ENCODE measurements at places on chromosomes 16 and 17. TPM values are rescaled to one million over a fixed set of nuclear protein-coding genes. Genes with fewer than 3 reads are reported as not detected.

- 0 out of 2 replicates have a peak, but pooled peaks cover 9% of the 10 kb centered on the region for H3K36me3 ChIP-seq
- H3K4me3 ChIP-seq: peak overlapping the region; percentile 79
- H3K4me1 ChIP-seq: peaks cover 22% of the 10 kb centered on the region
- no peaks in the 10 kb centered on the region for H3K27me3 ChIP-seq
- H3K27ac ChIP-seq: 0 out of 2 replicates have a peak overlapping the region, but pooled peaks have one; percentile 25
Observed at GRCh38 chr17:37643869-37644268, 623 bp upstream of the DDX52 start.

- peak; percentile 77 for DNase-seq
- no peak overlapping the region for H3K27ac ChIP-seq
- no peaks in the 10 kb centered on the region for H3K27me3 ChIP-seq
- H3K4me1 ChIP-seq: no peaks in the 10 kb centered on the region
- no peak overlapping the region for H3K4me3 ChIP-seq
Observed at GRCh38 chr17:32253117-32253611, 12.5 kb upstream of the RHBDL3 start.

PRSS8 gene
- total RNA-seq: 154 TPM

DNA sequence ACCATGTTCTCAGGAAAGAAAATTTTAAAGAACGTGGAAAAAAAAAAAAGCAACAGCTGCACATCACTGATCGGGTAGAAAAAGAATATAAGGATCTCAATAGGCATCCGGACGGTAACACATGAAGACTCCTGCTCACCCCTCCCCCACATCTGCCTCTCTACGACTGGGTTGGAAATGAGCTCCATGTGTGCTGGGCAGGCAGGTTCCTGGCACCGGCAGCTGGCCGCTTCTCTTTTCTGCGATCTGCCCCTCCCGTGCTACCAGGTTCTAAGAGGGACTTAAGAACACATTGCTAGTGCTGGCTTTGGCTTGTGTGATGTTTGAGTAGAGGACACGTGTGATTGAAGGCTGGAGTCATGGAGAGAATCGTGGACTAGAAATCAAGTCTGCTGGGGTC is 115.5 kb downstream of the AATF start:
- H3K4me1 ChIP-seq: peaks cover 42% of the 10 kb centered on the region
- H3K4me3 ChIP-seq: no peak overlapping the region
- no peaks in the 10 kb centered on the region for H3K36me3 ChIP-seq
- DNase-seq: no peak
- no peak overlapping the region for H3K27ac ChIP-seq

HBQ1 gene
- not detected for total RNA-seq

GRCh38 chr17:47802341-47803022 is 19.1 kb downstream of the OSBPL7 start:
- peaks cover 5% of the 10 kb centered on the region for H3K36me3 ChIP-seq
- H3K4me3 ChIP-seq: no peak overlapping the region
- H3K27me3 ChIP-seq: 0 out of 2 replicates have a peak, but pooled peaks cover 2% of the 10 kb centered on the region
- no peaks in the 10 kb centered on the region for H3K4me1 ChIP-seq
- no peak overlapping the region for H3K27ac ChIP-seq

SMIM36 gene
- not detected for total RNA-seq

- DNase-seq: no peak
- no peak overlapping the region for H3K27ac ChIP-seq
- peaks cover 2% of the 10 kb centered on the region for H3K4me1 ChIP-seq
- H3K27me3 ChIP-seq: 0 out of 2 replicates have a peak, but pooled peaks cover 3% of the 10 kb centered on the region
Observed at GRCh38 chr16:66421891-66422290, 5.2 kb upstream of the BEAN1 start.

KREMEN2 gene
- total RNA-seq: 16.2 TPM

GRCh38 chr16:86015606-86016005 is 116.6 kb downstream of the IRF8 start:
- H3K27ac ChIP-seq: no peak overlapping the region
- H3K27me3 ChIP-seq: peaks cover 46% of the 10 kb centered on the region
- no peak for DNase-seq
- H3K4me3 ChIP-seq: no peak overlapping the region
- H3K36me3 ChIP-seq: no peaks in the 10 kb centered on the region

TP53TG3F gene
- total RNA-seq: not detected

DNA sequence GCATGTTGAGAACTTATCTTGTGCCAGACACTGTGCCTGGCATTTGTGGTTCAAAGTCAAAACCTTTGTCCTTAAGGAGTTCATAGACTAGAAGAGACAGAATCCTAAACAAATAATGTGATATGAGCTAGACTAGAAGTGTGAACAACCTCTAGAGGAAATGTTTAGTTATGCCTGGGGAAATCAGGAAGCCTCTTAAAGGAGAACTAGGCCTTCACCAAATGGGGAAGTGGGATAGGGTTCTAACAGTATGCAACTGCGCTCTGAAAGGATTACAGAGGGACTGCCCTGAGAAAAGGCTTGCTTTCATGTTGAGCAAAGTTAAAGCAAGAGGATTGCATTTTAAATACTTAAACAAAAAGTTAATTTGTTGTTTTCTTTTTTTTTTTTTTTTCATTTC is 4.9 kb downstream of the RUNDC1 start:
- no peak overlapping the region for H3K27ac ChIP-seq
- no peak for DNase-seq
- H3K36me3 ChIP-seq: peaks cover 23% of the 10 kb centered on the region
- no peaks in the 10 kb centered on the region for H3K27me3 ChIP-seq
- peaks cover 34% of the 10 kb centered on the region for H3K4me1 ChIP-seq

DNA sequence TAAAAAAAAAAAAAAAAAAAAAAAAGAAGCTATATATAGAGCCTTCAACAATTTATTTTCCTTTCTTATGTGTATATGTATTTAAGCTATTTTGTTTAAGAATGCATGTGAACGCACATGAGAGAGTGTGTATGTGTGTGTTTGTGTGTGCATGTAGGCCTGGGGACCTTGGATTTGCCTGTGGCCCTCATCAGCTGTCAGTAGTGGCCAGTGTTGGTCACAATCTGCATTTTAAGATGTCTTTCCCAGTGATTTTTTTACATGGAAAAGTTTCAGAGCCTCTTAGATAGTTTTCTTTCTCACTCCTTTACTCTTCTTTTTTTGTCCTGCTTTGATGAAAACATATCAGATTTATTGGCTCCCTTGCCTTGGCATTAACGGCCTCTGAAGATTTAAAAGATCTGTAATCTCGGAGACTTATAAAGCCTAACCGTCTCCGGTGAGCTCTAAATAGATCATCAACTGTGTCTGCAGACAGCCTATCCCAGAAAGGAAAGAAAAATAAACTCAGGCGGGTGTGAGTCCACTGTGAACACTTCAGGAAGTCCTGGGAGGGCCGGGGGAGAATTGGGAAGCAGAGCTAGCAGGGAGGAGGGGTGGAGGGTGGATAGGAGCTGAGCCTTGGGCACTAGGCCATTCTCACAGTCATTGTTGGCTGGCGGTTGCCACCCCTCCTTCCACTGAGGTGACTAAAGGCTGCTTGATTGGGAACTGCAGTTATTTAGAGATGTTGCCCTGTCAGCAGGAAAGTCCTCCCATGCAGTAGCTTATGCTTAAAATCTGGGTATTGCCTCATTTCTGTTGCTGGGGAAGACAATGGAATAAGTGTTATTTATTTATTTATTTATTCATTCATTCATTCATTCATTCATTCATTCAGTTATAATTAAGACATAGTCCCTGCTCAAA is 86.8 kb downstream of the WWP2 start:
- H3K36me3 ChIP-seq: no peaks in the 10 kb centered on the region
- H3K27me3 ChIP-seq: no peaks in the 10 kb centered on the region
- no peak overlapping the region for H3K27ac ChIP-seq
- no peak overlapping the region for H3K4me3 ChIP-seq
- DNase-seq: no peak

BICDL2 gene
- total RNA-seq: 57.9 TPM

GRCh38 chr17:77337150-77337549 is 196.4 kb downstream of the SEC14L1 start:
- H3K4me3 ChIP-seq: no peak overlapping the region
- H3K36me3 ChIP-seq: no peaks in the 10 kb centered on the region
- no peak overlapping the region for H3K27ac ChIP-seq
- no peak for DNase-seq
- H3K27me3 ChIP-seq: no peaks in the 10 kb centered on the region
- H3K4me1 ChIP-seq: peaks cover 20% of the 10 kb centered on the region

GRCh38 chr17:44628243-44629188 is 27.8 kb upstream of the MEIOC start:
- no peak for DNase-seq
- no peak overlapping the region for H3K27ac ChIP-seq
- H3K4me1 ChIP-seq: no peaks in the 10 kb centered on the region
- no peaks in the 10 kb centered on the region for H3K36me3 ChIP-seq
- H3K27me3 ChIP-seq: no peaks in the 10 kb centered on the region
- H3K4me3 ChIP-seq: no peak overlapping the region

RHOT1 gene
- 28.3 TPM for total RNA-seq

- peaks cover 7% of the 10 kb centered on the region for H3K4me1 ChIP-seq
- no peak overlapping the region for H3K4me3 ChIP-seq
- no peak for DNase-seq
- H3K36me3 ChIP-seq: peaks cover 4% of the 10 kb centered on the region
- no peak overlapping the region for H3K27ac ChIP-seq
Observed at GRCh38 chr16:2231016-2231931, 5.0 kb upstream of the DNASE1L2 start.

GSE1 gene
- 60.0 TPM for total RNA-seq

DNA sequence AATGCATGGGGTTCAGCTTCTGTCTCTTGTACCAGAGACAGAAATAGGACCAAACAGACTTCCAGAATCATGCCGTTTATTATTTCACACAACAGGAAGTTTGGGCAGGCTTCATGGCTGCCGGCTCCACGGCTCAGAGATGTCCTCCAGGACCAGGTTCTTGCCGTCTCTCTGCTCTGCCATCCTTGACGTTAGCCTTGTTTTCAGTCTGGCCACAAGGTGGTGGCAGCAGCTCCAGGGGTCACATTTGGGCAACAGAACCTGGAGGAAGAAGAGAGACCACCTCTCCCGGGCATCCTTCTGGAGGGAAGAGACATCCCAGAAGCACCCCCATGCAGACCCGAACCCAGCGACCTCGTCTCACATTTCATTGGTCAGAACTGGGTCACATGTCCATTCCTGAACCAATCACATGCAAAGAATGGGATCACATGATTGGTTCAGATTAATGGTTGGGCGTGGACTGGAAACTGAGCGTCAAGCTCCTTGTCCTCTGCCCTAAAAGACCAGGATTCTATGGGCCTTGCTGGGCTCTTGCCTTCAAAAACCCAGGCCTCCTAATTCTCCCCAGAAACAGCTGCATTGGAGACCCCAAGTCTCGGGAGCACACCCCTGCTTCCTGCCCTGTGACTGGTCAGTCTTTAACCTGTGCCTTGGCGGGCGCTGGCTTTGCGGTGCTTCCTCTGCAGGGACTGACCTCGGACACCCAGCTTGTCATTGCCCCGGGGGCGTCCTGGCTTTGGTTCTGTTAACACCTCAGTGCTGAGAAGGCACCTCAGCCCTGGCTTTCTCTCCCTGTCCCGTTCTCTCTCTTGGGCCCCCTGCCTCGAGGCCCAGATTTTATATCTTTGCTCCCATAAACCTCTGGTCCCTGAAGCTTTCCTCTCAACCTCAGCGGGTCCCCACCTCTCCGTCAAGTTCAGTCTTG is 63.3 kb downstream of the IRF8 start:
- H3K4me3 ChIP-seq: no peak overlapping the region
- peaks cover 93% of the 10 kb centered on the region for H3K27me3 ChIP-seq
- H3K36me3 ChIP-seq: no peaks in the 10 kb centered on the region
- no peaks in the 10 kb centered on the region for H3K4me1 ChIP-seq
- no peak for DNase-seq

- H3K4me3 ChIP-seq: no peak overlapping the region
- no peaks in the 10 kb centered on the region for H3K27me3 ChIP-seq
- H3K4me1 ChIP-seq: peaks cover 7% of the 10 kb centered on the region
- no peak for DNase-seq
Observed at GRCh38 chr17:82587234-82588086, 60.8 kb downstream of the WDR45B start.

MYH8 gene
- not detected for total RNA-seq

- no peak overlapping the region for H3K4me3 ChIP-seq
- no peak for DNase-seq
- peaks cover 70% of the 10 kb centered on the region for H3K4me1 ChIP-seq
- H3K27me3 ChIP-seq: no peaks in the 10 kb centered on the region
- no peaks in the 10 kb centered on the region for H3K36me3 ChIP-seq
Observed at GRCh38 chr17:62801553-62802114, 6.5 kb downstream of the MARCHF10 start.

DNA sequence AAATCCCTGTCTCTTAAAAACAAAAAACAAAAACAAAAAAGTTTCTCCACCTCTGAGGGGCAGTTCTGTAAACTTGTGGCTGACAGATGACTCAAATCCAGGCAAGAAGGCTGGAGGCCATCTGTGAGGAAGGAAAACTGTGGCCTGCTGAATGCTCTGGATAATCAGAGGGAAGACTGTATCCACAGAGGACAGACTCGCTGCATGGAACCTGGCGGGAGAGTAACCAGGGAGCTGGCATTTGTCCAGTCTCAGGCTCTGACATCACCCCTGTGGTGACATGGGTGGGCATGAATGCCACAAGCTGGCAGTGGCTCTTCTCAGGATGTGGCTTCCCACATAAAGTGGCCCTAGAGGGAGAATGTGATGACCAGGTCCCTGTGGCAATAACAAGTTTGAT is 2.8 kb upstream of the KSR1 start:
- H3K27ac ChIP-seq: no peak overlapping the region
- peaks cover 13% of the 10 kb centered on the region for H3K4me1 ChIP-seq
- no peaks in the 10 kb centered on the region for H3K27me3 ChIP-seq
- H3K4me3 ChIP-seq: no peak overlapping the region
- no peaks in the 10 kb centered on the region for H3K36me3 ChIP-seq
- no peak for DNase-seq

RHBDL1 gene
- total RNA-seq: 18.1 TPM

MYH3 gene
- 0.07 TPM for total RNA-seq

GRCh38 chr17:32281011-32281451 is 15.4 kb downstream of the RHBDL3 start:
- no peaks in the 10 kb centered on the region for H3K27me3 ChIP-seq
- peak; percentile 55 for DNase-seq
- H3K36me3 ChIP-seq: no peaks in the 10 kb centered on the region
- H3K4me1 ChIP-seq: no peaks in the 10 kb centered on the region
- H3K27ac ChIP-seq: no peak overlapping the region

- DNase-seq: no peak
- H3K4me1 ChIP-seq: peaks cover 14% of the 10 kb centered on the region
- no peak overlapping the region for H3K4me3 ChIP-seq
- peaks cover 41% of the 10 kb centered on the region for H3K36me3 ChIP-seq
- H3K27me3 ChIP-seq: no peaks in the 10 kb centered on the region
Observed at GRCh38 chr17:37146086-37147064, 197.6 kb downstream of the AATF start.

SOX9 gene
- 21.7 TPM for total RNA-seq

Data from PC-9 (cell line).